Stimulated activated naive CD8-positive, alpha-beta T cell treated with anti-CD3 and anti-CD28 coated beads, Interleukin-15, Interleukin-2, amounts not matched to agents 100 U/mL and 50 U/mL, for 24 hours (primary cell): ENCODE measurements at places on chromosomes 7 and 10.

DNA sequence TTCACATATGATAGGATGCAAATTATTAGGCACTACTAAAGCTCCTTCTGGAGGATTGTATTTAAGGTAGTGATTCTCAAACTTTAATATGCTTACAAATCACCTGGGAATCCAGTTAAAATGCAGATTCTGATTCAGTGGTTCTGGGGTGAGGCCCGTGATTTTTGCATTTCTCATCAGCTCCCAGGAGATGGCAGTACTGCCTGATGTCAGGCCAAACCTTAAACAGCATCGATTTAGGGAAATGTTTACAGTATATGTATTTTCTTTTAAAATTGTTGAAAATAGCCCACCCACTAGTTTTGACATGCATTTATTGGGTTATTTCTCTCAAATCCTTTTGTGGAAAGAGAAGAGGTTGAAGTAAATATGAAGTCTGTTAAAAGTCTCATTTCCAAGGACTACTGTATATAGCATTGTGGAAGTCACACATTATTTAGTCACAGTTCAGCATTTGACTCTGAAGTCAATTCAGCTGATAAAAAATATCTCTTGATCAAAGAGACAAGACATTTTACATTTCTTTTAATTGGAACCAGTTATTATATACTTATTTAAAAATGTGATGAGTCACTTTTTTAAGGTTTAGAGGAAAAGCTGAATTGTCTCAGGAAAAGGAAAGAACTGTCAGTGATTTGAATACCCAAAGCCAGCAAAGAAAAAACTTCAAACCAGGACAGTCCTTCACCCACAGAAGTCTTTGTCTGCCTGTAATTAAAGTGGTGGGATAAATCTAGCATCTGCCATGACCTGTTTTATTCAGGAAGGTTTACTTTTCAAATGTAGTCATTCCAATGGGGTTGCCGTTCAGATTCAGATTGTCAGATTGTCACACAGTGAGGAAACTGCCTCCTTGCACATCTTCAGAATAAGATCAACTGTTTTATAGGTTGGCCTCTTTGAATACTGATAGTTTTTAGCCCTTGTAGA lies 21.1 kb upstream of the HBP1 start:
- peak; percentile 34 for DNase-seq

DNA sequence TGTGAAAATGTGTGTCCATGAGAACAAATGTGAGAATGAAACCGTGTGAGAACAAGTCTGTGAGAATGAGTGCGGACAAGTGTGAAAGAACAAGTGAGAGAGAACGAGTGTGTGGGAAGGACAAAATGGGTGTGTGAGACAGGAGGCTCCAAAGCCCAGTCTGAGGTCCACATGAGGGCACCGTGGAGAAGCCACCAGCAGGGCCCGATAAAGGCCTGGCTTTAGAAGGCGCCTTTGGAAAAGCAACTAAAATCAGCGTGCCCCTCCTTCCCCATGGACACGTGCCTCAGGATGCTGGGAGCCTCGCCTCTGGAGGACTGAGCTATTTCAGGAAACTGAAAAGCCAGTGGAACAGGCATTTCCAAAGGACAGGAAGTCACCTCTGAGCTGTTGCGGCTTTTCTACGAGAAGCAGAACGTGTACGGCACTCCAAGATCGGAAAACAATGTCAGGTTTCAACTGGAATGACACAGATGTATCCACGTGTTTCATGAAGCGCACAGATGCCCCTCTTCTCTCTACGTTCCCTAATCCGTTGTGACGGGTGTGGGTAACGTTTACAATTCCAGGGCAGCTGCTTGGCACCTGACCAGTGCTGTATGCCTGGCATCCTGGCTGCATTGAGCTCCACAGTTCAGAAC lies 46.4 kb downstream of the ESYT2 start:
- no peak for DNase-seq

GRCh38 chr10:51910189-51910588 lies 210.8 kb upstream of the CSTF2T start:
- DNase-seq = no peak

GRCh38 chr10:91317541-91317940 lies 92.6 kb upstream of the HECTD2 start:
- DNase-seq = no peak

DNA sequence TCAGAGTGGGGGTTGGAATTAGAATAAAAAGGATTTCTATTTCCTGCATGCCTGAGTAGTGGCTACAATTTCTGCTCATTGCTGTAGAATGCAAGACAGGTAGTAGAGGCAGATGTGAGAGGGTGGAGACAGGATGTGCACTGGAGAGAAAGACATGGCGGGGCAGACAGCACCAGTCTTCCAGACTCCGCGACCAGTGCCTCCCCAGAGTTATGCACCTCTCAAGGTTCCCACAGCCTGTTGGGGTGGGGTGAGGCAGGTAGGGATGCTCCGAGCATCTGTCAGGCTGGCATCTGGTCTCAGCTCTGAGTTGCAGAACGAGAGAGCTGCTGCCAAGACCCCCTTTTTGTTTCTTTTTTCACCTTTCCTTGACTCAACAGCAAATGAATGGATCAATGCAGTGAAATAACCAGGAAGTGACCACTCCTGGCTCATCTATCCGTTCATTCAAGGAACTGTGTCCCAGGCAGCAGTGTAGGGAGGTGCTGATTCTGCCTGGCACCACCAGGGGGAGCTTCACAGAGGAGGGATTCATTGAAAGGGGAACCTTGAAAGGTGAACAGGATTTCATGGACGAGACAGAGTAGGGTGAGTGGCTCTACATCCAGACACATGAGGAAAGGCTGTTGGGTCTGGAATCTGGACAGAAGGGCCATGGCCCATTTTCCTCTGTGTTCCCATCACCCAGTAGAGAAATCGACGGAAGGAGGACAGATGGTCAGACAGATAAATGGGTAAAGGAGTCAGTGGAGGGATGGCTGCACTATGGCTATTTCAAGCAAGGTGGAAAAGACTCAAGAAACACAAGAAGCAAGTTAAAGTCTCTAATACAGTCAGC lies 17.2 kb upstream of the SLC18A3 start:
- DNase-seq = peak; percentile 69

DNA sequence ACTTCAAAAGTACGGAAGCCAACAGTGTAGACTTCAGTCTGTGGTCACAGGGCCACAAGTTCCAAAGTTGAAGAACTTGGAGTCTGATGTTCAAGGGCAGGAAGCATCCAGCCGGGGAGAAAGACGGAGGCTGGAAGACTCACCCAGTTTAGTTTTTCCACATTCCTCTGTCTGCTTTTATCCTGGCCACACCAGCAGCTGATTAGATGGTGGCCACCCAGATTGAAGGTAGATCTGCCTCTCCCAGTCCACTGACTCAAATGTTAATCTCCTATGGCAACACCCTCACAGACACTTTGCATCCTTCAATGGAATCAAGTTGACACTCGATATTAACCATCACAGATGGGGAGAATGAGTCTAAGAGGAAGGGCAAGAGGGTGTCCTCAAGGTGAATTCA lies 19.3 kb upstream of the FRMD4A start:
- DNase-seq = no peak

DNA sequence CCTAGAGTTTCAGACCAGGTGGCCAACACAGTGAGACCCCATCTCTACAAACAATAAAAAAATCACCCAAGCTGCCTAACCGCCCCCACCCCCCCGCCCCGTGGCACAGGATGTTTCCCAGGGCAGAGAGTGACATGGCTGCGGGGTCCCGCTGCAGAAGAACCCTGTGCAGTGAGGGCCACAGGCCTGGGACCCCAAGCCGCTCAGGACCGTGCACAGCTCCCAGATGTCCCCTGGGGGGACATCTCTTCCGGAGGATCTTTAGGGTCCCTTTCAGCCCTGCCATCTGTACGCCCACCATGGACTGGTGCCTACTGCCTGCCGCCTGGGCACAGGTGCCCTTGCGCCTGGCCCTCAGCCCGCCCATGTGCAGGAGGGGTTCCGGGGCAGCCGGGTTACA lies 373.6 kb downstream of the DNAJB6 start:
- DNase-seq = no peak

DNA sequence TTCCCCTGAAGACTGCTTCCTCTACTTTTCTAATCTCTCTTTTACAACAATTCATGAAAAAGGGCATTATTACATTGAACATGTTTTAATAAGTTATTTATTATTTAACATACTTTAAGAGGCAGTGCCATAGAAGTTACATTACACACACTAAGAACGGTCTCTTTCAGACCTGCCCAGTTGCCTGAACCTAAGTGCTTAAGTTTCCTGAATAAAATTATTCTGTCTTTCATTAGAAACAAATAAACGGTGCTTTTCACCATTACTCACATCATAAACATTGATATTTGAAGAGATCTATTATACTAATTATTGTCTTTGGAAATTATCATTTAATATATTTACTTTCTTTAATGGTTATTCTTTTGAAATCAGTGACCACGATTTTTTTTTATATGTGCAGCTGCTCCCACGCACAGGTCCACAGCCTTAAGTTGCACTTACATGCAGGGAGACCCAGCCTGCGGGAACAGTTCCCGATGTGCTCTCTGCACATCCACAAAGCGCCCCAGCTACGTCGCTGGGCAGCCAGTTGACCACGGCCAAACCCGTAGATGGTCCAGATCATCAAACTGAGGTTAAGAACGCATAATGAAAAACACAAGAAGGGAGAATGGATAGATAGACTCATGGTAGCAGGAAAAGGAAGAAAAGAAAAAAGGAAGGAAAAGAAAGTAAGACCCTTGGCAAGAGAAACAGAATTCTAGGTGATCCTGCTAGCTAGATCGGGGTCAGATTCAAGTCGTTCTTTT lies 437.0 kb upstream of the MGMT start:
- no peak for DNase-seq

GRCh38 chr10:33579996-33580395 lies 245.5 kb upstream of the NRP1 start:
- DNase-seq = no peak

DNA sequence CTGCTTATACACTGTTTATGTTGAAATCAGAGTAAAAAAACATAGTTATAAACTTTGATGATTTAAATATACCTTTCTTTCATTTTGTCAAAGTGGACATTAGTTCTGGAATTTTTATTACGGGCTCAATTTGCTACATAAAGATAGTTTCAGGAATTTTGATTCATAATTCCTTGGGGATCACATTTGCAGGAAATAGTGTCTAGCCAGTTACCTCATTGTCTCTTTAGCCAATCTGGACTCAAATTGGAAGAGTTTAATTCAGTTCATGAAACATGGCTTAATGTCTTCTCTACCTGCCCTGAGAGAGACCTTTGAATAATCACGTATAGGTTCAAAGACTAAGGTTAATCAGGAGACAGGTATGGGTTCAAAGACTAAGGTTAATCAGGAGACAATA lies 262.6 kb downstream of the HGF start:
- DNase-seq = no peak

- DNase-seq = no peak
Observed at GRCh38 chr7:80316811-80317210, 182.2 kb downstream of the GNAI1 start.

- no peak for DNase-seq
Observed at GRCh38 chr10:5343561-5343960, 21.2 kb upstream of the UCN3 start.

GRCh38 chr10:21614000-21614399 lies 80.0 kb downstream of the MLLT10 start:
- no peak for DNase-seq

DNA sequence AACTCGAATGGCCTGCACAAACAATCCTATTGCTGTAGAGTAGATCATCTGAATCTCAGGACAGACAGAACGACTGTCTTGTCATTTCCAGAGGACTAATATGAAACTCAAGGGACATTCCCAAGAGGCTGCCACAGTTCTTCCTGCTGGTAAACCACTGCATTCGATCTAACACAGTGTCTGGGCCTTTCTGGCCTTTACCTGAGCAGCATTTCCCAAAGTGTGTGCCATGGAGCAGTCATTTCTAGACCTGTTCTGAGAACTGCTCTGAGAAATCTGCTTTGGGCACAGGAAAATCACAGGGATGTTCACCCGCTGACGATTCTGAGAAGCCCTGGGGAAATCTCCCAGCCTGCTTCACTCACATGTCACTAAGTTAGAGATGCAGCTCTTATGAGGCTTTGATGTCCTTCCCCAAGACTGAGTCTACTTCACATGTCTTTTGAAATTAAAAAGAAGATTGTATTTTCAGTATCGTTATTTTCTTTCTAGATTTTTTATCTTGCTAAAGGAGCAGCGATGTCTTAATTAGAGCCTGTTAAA lies 18.4 kb downstream of the GPNMB start:
- DNase-seq = no peak
